Activated CD4-positive, alpha-beta T cell treated with anti-CD3 and anti-CD28 coated beads, Interleukin-2, amount 10 ng/mL, durations not matched to agents 7 days and 5 days (primary cell): ENCODE measurements at places on chromosomes 12 and 14.

DNA sequence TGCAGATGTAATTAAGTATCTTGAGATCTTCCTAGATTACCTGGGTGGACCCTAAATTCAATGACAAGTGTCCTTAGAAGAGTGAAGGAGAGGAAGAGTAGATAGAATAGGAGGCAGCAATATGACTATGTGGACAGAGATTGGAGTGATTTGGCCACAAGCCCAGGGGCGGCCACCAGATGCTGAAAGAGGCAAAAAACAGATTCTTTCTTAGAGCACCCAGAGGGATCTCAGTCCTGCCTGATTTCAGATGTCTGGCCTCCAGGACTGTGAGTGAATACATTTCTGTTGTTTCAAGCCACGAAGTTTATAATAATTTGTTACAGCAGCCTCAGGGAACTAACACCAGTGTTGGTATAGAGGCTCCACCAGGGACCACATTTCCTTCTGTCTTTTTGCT lies 67.3 kb downstream of the DACT1 start:
- DNase-seq: no peak

DNA sequence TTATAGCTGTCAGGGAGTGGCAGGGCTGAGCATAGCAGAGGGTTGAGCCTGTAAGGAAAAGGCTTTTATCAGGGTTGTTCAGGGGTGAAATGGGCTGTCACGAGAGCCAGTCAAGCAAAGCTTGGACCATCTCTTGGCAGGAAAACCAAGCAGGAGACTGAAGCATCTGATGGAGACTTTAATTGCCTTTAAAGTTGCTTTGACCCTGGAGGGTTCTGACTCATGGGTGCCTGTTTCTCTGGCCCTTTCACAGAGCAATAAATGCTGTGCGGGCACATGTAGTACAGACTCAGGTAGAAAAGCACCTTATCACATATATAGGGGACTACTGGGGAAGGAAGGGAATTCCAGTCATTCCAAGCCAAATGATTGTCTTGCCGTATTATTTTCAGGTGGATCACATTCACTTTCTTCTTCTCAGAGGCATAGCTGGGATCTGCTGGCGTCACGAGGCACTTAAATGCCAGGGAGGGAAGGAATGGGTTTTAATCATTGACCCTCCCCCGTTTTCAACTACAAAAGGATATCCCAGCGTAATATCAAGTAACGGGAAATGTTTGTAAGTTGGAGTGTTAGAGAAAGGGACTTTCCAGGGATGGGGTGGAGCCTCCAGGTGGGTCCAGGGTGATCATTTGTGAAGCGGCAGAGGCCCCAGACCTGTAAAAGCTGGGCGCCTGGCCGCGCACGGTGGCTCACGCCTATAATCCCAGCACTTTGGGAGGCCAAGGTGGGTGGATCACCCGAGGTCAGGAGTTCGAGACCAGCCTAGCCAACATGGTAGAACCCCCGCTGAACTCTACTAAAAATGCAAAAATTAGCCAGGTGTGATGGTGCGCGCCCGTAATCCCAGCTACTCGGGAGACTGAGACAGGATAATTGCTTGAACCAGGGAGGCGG lies 34.9 kb downstream of the PLEKHD1 start:
- DNase-seq: no peak

DNA sequence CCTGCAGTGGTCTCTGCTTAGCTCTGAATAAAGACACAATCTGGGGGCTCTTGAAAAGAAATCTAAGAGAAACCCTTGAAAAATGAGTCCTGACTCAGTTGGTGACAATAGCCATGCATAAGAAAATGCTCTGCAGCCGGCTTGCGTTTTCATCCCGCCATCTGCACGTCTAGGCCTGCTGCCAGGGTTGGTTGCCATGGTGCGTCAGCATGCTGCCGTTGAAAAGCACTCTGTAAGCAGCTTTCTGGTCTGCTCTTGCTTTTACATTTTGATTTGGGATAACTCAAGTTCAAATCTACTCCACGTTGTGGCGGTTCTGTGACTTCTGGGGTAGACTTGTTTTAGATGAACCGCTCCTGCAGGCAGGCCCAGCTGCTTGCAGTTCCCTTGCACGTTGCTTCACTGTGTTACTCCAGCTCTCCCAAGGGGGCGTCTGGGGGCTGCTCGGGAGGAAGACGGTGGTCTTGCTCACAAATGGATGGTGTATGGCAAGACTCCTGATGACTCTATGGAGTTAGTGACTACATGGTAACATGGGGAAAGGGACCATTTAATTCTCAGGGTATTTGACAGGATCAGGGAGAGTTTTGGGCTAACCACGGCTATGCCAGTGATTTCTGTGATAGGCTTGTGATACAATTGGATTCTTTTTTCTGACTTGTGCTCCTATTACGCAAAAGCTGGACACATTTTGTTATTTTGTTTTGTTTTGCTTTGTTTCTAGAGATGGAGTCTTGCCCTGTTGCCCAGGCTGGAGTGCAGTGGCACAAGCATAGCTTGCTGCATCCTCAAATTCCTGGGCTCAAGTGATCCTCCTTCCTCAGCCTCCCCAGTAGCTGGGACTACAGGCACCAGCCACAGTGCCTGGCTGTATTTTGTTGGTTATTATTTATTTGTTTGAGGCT lies 15.8 kb downstream of the WNT5B start:
- no peak for DNase-seq

DNA sequence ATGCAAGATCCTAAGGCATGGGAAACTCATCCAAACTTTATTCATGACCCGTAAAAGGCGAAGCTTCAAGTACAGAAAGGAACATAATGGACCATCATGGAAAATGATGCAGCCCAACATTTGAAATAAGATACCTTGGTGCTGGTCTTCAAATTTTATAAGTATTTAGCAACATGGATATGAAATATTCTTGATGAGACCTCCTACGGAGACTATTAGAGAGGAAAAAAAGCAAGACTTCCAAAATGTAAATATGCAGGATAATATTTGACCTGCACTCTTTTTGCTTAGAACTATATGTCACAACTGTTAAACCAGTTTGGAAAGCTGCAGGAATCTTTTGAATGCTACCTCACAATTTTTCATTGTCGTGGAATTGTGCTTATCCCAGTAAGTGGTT lies 168.8 kb upstream of the ARID2 start:
- DNase-seq: no peak

GRCh38 chr12:50927356-50927755 lies 25.0 kb upstream of the HIGD1C start:
- no peak for DNase-seq

- DNase-seq: no peak
Measured at GRCh38 chr12:42802785-42803189, 213.2 kb upstream of the PRICKLE1 start.

GRCh38 chr14:104253223-104253822 lies 114.9 kb downstream of the KIF26A start:
- no peak for DNase-seq

- no peak for DNase-seq
Measured at GRCh38 chr12:11987901-11988300, 82.8 kb upstream of the BCL2L14 start.

GRCh38 chr14:65425885-65426284 lies 13.4 kb downstream of the FUT8 start:
- DNase-seq: no peak

GRCh38 chr14:62934439-62934838 lies 110.8 kb downstream of the KCNH5 start:
- DNase-seq: no peak

DNA sequence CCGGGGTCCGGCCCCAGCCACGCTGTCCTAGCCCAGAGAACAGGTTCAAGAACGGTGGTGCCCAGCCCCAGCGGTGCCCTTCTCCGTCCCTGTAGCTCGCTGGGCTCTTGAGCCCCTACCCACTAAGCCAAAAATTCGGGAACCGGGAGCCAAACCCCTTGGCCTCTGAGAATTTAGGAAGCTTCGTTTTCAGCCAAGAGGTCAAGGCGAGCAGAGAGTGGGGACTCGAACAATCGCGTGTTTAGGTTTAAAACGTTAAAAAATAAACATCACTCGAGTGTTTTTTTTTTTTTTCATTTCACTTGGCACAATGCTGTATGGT lies 6.2 kb downstream of the SIX1 start:
- DNase-seq: no peak
